ENCODE measurements at places on chromosomes 7 and 10.

DNA sequence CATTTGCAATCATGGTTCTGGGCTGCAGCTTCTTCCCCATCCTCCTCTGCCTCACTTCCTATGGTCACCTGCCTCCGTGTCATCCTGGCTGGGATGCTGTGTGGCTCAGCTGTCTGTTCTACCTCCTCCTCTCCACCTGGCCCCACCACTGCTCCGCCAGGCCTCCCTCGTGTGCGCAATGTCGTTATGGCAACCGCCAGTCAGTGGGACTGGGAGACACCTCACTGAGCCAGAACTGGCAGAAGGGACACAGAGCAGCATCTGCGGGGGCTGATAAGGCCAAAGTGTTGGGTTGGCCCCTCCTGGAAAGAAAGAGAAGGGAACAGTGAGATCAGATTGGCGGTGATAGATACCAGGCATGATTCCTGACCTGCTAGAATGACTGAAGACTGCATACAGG is 527.5 kb downstream of the INHBA start:
- DNase-seq = no peak

- DNase-seq = peak; percentile 99
These were observed 48.7 kb upstream of the FXYD4 start for GRCh38 chr10:43322769-43323168.

GRCh38 chr7:108989319-108989718 is 419.6 kb downstream of the DNAJB9 start:
- no peak for DNase-seq

DNA sequence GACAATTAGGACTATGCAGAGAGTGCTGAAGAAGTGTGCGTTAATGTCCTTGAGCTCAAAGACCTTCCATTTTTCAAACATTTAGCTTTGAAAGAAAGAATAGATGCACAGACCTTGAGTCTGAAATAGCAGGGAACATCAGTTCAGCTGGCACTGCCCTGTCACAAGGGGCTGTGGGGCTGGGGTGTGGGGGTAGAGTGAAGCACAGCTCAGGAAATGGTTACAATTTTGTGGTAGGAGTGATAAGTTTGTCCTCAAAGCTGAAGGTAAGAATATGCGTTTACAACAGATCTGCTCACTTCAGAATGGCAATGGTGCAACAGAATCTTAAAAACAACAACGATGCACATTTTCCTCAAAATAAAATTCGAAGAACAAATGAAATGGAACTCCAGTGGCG is 33.6 kb downstream of the SMKR1 start:
- DNase-seq = no peak

GRCh38 chr10:60271319-60272040 is 118.2 kb downstream of the ANK3 start:
- no peak for DNase-seq

DNA sequence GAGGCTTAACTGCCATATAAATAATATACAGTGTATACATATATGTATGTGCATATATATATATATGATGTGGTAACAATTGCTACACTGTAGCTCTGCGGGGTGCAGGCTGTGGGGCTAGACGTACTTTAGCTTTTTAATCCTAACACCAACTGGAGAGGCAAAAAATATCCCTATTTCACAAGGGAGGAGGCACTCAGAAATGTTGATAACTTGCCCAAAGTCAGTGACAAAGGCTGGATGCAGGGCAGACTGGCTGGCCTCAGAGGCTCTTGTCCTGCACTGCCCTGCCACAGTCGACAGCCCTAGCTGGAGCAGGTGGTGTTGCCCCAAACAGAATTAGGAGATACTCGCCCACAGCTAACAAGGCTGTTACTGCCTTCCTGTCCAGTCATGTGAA is 1.5 kb upstream of the RELN start:
- no peak for DNase-seq

GRCh38 chr10:92809840-92810239 is 38.5 kb upstream of the EXOC6 start:
- no peak for DNase-seq

- DNase-seq = no peak
These were observed 7.4 kb upstream of the STEAP4 start for GRCh38 chr7:88314061-88314491.

DNA sequence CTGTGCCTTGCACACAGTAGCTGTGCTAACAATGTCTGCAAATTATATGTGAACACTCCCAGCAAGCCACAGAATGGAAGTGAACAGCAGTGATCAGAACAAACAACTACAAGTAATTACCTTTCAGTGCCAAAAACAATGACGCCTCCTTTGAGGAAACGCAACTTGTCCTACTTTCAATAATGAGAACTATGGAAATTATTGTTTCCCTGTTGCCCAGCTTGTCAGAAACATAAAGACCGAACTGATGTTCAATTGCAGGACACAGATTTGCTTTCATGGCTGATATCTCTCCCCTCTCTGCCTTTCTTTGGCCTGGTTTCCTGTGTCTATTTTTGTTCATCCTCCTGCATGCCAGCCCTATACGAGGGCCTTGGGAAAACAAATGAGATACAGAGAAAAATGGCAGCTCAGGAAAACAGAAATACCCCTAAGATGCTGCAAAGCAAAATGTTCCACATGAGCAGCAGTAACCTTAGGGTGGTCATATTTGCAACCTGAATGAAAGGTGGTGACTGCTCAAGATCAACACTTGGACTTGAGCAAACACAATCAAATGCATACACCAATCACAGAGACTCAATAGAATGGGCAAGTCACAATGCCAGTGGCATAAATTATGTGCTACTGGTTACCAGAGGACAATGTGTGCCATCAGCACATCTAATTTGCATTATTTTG is 26.8 kb downstream of the COBL start:
- no peak for DNase-seq

- no peak for DNase-seq
These were observed 108.3 kb downstream of the GALNT11 start for GRCh38 chr7:152133804-152134203.

- no peak for DNase-seq
These were observed 115.0 kb downstream of the DNAJB9 start for GRCh38 chr7:108684629-108685028.

DNA sequence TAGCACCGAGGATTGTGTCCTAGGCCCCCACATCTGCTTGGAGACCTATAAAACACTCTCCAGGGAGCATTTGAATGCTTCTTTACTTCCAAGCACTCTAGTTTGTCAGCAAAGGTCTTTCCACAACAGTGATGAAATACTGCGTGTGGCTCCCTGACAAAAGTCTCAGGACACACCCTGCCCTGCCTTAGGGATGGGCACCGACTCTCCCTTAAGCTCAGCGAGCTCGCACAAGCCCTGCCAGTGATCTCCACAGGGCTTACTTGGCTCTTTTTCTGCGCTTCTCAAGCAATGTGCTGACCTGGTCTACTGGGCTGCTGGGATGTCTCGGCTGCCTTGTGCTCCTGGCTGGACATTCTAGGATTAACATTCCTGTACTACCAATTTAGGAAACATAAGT is 84.3 kb upstream of the MPP7 start:
- DNase-seq = no peak

GRCh38 chr10:99461230-99461629 is 30.8 kb upstream of the GOT1 start:
- DNase-seq = no peak

GRCh38 chr10:77315496-77316129 is 322.0 kb downstream of the KCNMA1 start:
- no peak for DNase-seq

DNA sequence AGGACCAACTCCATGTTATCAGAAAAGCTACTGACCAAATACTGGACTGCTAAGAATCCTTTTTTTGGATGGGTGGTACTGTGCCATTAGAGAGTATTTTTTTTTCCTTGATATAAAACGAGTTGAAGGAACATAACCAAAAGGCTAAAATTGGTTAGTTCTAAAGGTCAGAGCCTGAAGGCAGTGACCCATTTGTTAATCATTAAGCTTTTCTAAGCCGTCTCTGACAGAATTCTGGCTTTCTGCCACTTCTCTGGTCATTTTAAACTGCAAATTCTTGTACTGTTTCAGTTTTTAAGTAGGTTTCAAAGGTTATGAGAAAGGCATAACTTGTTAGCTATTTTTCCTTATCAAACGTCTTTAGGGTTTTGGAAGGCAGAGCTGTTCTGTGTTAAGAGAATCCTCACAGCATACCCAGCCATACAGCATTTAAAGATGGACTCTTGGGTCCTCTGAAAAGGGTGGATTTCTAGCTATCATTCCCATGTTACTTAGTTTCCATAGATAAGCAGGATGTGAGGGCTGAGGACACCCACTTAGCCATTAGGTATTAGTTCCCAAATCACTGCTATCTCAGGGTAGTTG is 196.8 kb downstream of the RNLS start:
- DNase-seq = no peak

DNA sequence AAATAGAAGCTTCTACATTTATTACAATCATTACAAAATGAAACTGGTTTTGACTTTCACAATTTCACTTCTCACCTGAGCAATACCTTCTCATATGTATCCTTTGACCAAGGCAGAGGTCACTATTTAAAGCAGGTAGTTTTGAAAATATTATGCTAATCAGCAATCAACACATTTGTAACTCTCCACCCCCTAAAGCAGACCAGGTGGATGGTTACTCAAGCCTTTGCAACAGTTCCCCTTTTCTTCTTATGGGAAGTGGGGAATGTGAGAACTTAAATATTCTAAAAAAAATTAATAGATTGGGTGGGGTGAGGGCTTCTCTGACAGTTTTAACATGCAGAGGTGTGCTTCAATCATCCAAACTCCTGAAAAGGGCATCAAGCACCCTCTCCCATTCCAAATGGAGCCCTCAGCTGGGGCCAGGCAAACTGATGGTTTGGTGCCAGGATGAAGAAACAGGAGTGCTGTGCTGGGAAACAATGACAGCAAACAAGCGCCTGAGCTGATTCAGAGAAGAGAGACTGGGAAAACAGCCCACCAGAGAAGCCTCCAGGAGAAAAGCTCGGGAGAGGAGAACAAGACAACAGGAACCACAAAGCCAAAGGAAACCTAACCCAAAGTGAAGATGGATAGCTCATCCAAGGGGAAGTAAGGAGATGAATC is 17.1 kb downstream of the RAPGEF5 start:
- DNase-seq = no peak

GRCh38 chr7:2691011-2691707 is 3.2 kb downstream of the AMZ1 start:
- DNase-seq = no peak

GRCh38 chr10:81920213-81920829 is 45.3 kb downstream of the NRG3 start:
- peak; percentile 41 for DNase-seq

- DNase-seq = no peak
These were observed 41.1 kb downstream of the SP4 start for GRCh38 chr7:21468969-21469368.

- no peak for DNase-seq
These were observed 161.7 kb upstream of the SEMA3C start for GRCh38 chr7:81080553-81080952.

DNA sequence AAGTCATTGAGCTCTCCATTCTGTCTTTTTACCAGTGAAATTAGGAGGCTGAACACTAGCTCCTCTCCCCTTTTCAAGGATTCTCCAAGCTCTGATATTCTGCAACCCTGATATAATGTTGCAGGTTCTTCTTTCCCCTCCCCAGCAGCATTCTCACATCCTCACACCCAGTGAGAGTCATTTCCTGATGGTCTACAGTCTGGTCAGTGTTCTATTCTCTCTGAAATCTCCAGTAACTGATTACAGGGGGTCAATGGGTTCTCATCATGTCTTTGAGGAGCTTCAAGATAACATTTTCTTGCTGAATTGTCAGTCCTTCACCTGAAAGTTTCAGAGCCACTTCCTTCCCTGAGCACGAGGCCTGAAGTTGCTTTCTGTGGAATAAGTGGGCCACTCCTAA is 299.4 kb downstream of the PTEN start:
- DNase-seq = no peak

DNA sequence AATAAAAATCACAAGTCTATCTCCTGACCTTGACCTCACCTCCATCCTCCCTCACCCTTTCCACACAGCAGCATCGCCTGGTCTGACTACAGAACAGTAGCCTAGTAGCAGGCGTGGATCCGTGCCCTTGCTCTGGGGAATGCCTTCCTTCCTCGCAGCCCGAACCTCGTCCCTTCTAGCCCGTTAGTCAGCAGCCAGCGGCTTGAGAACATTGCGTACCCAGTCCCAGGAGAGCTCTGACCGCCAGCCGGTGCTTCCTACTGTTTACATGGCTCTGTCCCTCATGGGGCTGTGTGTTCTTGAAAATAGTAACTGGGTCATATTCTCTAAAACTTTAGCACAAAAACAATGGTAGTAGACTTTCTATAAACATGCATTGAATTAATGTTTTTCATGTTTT is 682.7 kb upstream of the IGFBP3 start:
- DNase-seq = no peak

DNA sequence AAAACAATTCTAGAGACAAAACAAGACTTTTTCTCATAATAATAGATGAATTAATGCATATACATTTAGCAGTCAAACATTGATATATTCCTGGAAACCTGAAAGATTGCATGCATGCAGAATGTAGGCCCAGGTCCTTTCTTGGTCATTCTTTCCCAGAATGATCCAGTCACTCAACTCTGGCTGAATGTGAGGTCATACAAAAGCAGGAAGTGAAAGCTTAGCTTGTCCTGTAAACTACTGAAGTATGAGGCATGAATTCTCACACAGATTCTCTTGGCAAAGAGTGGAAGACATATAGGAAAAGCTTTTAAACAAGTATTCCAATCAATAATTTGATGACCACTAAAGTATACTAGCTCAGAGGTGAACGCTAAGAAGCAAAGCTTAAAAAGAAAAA is 253.9 kb downstream of the PPP1R3A start:
- no peak for DNase-seq

DNA sequence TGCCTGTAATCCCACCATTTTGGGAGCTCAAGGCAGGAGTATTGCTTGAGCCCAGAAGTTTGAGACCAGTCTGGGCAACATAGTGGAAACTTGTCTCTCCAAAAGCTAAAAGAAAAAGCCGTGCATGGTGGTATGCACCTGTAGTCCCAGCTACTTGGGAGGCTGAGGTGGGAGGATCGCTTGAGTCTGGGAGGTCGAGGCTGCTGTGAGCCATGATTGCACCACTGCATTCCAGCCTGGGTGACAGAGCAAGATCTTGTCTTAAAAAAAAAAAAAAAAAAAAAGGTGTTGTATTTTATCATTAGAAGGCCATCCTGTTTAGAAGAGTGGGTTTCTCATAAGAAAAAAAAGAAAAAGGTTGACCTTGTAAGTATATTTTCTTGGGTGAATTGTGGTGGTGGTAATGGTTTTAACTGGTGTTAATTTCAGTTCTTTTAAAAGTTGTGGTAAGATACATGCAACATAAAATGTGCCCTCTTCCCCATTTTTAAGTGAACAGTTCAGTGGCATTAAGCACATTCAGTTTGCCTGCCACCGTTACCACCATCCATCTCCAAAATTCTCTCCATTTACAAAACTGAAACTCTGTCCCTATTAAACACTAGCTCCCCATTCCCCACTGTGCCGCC is 34.7 kb downstream of the GRIFIN start:
- no peak for DNase-seq

DNA sequence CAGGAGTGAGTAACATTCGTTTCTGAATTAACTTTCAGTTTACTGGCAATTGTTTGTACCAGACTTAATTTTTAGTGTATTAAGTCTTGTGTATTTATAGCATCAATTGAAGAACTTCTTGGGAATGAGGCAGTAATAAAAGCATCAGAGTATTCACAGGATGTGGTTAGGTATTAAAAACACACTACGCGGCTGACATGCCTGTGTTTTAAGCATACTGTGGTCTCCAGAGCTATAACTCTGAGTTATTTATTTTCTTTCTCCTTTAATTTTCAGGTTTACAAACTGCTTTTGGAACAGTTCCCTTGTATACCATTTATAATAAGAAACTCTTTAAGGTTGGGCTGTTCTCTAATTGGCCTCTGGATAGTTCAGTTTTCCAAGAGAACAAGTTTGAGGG is 626.1 kb upstream of the NRG3 start:
- no peak for DNase-seq

Data from iPS-NIHi11 (cell line).